ENCODE measurements at places on chromosomes 5 and 9.

- H3K36me3 ChIP-seq: peaks cover 91% of the 10 kb centered on the region
- no peaks in the 10 kb centered on the region for H3K27me3 ChIP-seq
- no peak for ATAC-seq
These were observed 88.2 kb downstream of the PRRT1B start for GRCh38 chr9:131633491-131634031.

- H3K4me1 ChIP-seq: no peaks in the 10 kb centered on the region
- peaks cover 3% of the 10 kb centered on the region for H3K27me3 ChIP-seq
- no peaks in the 10 kb centered on the region for H3K36me3 ChIP-seq
- no peak for ATAC-seq
- no peak overlapping the region for H3K27ac ChIP-seq
These were observed 136.7 kb upstream of the EFNA5 start for GRCh38 chr5:107807431-107807830.

- ATAC-seq: peak; percentile 89
- peak overlapping the region; percentile 99 for H3K27ac ChIP-seq
- peak overlapping the region; percentile 83 for H3K4me3 ChIP-seq
- peaks cover 69% of the 10 kb centered on the region for H3K4me1 ChIP-seq
- H3K27me3 ChIP-seq: no peaks in the 10 kb centered on the region
These were observed 410.1 kb downstream of the MAT2B start for GRCh38 chr5:163915481-163915961.

DNA sequence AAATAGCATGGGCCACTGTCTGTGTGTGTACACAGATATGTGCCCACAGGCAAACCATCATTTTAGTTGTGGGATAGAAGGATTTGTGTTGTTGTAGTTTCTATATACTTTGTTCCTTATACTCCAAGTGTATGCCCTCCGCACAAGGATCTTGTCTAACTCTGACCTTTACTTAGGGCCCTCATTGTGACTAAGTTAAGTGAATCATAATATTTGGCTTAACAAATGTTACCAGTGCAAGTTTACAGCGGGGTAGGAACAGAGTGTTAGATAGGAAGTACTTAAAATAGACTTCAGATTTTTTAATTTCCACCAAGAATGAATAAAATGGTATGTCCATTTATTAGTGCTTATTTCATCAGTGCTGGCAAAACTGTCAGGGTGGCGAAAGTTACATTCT is 29.5 kb upstream of the CYFIP2 start:
- H3K36me3 ChIP-seq: no peaks in the 10 kb centered on the region
- no peak for ATAC-seq
- H3K4me3 ChIP-seq: no peak overlapping the region
- no peaks in the 10 kb centered on the region for H3K27me3 ChIP-seq

DNA sequence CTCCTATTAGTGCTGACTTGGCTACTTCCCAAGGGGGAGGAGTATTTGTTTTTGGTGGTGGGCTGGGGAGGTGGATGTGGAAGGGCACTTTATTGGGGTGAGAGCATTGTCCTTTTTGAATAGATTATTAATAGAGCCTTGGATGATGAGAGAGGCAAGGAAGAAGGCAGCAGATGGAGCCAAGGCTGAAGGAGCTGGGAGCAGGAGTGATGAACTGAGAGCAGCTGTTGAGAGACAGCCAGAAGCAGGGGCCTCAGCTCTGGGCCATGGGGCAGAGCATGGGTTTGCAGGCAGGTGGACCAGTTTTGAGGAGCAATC is 29.6 kb downstream of the RGS3 start:
- H3K4me3 ChIP-seq: no peak overlapping the region
- H3K4me1 ChIP-seq: peaks cover 6% of the 10 kb centered on the region
- H3K27ac ChIP-seq: no peak overlapping the region
- no peaks in the 10 kb centered on the region for H3K27me3 ChIP-seq
- H3K36me3 ChIP-seq: no peaks in the 10 kb centered on the region

- peaks cover 7% of the 10 kb centered on the region for H3K36me3 ChIP-seq
- no peak overlapping the region for H3K27ac ChIP-seq
- H3K4me3 ChIP-seq: no peak overlapping the region
- no peak for ATAC-seq
- no peaks in the 10 kb centered on the region for H3K27me3 ChIP-seq
These were observed 194.5 kb downstream of the ICE1 start for GRCh38 chr5:5617024-5617423.

GRCh38 chr5:101637599-101637998 is 658.5 kb downstream of the SLCO4C1 start:
- H3K27ac ChIP-seq: no peak overlapping the region
- ATAC-seq: no peak
- no peak overlapping the region for H3K4me3 ChIP-seq

GRCh38 chr9:98783518-98784226 is 12.7 kb downstream of the ANKS6 start:
- no peaks in the 10 kb centered on the region for H3K4me1 ChIP-seq
- ATAC-seq: no peak
- no peaks in the 10 kb centered on the region for H3K27me3 ChIP-seq
- no peak overlapping the region for H3K4me3 ChIP-seq
- H3K36me3 ChIP-seq: peaks cover 48% of the 10 kb centered on the region

DNA sequence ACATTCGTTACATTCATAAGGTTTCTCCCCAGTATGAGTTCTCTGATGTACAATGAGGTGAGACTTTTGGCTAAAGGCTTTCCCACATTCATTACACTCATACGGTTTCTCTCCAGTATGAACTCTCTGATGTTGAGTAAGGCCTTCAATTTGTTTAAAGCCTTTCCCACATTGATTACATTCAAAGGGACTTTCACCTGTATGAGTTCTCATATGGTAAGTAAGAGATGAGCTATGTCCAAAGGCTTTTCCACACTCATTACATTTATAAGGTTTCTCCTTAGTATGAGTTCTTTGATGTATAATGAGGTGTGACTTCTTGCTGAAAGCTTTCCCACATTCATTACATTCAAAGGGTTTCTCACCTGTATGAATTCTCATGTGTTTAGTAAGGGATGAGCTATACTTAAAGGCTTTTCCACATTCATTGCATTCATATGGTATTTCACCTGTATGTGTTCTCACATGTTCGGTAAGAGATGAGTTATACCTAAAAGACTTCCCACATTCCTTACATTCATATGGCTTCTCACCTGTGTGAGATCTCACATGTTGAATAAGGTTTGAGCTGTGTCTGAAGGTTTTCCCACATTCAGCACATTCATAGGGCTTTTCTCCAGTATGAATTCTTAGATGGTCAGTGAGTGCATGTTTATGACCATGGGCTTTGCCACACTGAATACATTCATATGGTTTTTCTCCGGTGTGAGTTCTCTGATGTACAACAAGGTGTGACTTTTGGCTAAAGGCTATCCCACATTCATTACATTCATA is 13.5 kb downstream of the ZFP37 start:
- H3K36me3 ChIP-seq: peaks cover 59% of the 10 kb centered on the region
- no peak for ATAC-seq
- no peak overlapping the region for H3K27ac ChIP-seq
- H3K4me3 ChIP-seq: no peak overlapping the region
- no peaks in the 10 kb centered on the region for H3K4me1 ChIP-seq
- no peaks in the 10 kb centered on the region for H3K27me3 ChIP-seq

- no peak overlapping the region for H3K4me3 ChIP-seq
- no peak for ATAC-seq
- H3K27ac ChIP-seq: no peak overlapping the region
- H3K4me1 ChIP-seq: no peaks in the 10 kb centered on the region
- H3K27me3 ChIP-seq: no peaks in the 10 kb centered on the region
These were observed 111.0 kb downstream of the NDUFS4 start for GRCh38 chr5:53671447-53671846.

- H3K4me1 ChIP-seq: no peaks in the 10 kb centered on the region
- no peak overlapping the region for H3K4me3 ChIP-seq
- no peak overlapping the region for H3K27ac ChIP-seq
- no peaks in the 10 kb centered on the region for H3K36me3 ChIP-seq
- no peak for ATAC-seq
- no peaks in the 10 kb centered on the region for H3K27me3 ChIP-seq
These were observed 93.5 kb downstream of the F2RL2 start for GRCh38 chr5:76529464-76530344.

GRCh38 chr5:150642567-150642927 is 2.1 kb downstream of the SYNPO start:
- H3K4me1 ChIP-seq: peaks cover 26% of the 10 kb centered on the region
- no peak overlapping the region for H3K27ac ChIP-seq
- no peak for ATAC-seq
- H3K36me3 ChIP-seq: peaks cover 13% of the 10 kb centered on the region
- H3K4me3 ChIP-seq: no peak overlapping the region

GRCh38 chr5:148120317-148120716 is 48.0 kb upstream of the SPINK14 start:
- H3K27me3 ChIP-seq: no peaks in the 10 kb centered on the region
- no peaks in the 10 kb centered on the region for H3K4me1 ChIP-seq
- H3K36me3 ChIP-seq: no peaks in the 10 kb centered on the region
- ATAC-seq: no peak

- peak overlapping the region; percentile 27 for H3K27ac ChIP-seq
- peak overlapping the region; percentile 79 for H3K4me3 ChIP-seq
- ATAC-seq: no peak
- peaks cover 14% of the 10 kb centered on the region for H3K4me1 ChIP-seq
These were observed 1.4 kb upstream of the CERCAM start for GRCh38 chr9:128419061-128419925.

DNA sequence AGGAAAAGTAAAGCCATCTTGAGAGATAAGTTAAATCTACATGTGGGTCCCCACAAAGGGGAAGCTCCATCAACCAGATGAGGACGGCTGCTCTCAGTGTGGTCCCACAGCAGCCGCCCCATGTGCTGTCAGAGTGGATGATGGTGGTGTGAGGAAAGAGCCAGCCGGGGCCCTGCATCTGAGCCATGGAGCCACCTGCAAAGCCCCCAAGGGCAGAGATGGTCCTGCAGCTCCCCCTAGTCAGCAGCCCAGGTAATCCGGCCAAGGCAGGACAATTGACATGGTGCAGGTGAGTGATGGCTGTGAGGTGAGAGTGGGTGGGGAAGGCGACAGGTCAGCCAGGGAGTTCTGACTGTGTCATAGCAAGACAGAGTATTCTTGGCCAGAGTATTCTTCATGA is 458.8 kb downstream of the ICE1 start:
- no peak overlapping the region for H3K27ac ChIP-seq
- no peak overlapping the region for H3K4me3 ChIP-seq
- peaks cover 5% of the 10 kb centered on the region for H3K36me3 ChIP-seq
- H3K4me1 ChIP-seq: peaks cover 7% of the 10 kb centered on the region
- H3K27me3 ChIP-seq: peaks cover 11% of the 10 kb centered on the region

DNA sequence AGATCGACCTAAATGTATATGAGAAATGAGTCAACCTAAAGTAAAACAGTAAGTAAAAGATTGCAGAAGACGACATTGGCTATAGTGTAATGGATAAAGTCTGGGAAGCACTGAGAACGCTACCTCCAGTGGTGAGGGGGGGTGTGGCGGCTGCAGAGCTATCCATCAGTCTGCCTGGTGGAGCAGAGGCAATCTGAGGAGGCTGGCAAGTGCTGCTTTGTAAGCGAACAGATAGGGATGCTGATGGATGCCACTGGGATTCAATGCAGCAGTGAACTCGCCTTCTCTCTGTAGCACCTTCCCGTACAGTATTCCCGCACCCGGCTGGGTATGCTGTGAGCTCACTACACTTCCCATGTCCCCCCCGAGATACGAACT is 261.5 kb downstream of the NSG2 start:
- H3K4me1 ChIP-seq: peaks cover 5% of the 10 kb centered on the region
- H3K4me3 ChIP-seq: no peak overlapping the region

GRCh38 chr5:10735569-10736276 is 25.3 kb downstream of the DAP start:
- no peaks in the 10 kb centered on the region for H3K27me3 ChIP-seq
- no peak overlapping the region for H3K4me3 ChIP-seq
- peak; percentile 98 for ATAC-seq
- peaks cover 70% of the 10 kb centered on the region for H3K4me1 ChIP-seq
- peak overlapping the region; percentile 82 for H3K27ac ChIP-seq

DNA sequence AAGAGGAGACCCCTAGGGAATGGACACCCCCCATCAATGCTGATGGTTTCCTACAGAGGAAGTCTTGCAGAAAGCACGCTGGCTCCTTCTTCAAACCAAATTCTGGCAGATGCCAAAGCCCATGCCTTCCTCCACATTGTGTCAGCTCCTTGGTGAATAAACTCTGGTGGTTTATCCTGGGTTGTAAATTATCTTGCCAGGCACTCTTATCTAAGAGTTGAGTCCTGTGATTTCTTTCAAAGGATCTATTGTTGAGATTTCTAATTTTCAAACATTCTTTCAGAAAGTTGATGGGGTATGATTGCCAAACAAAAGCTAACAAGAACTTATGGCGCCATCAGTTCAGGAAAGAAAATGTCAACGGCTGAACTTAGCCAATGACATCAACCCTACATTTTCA is 160.4 kb downstream of the NSG2 start:
- no peak overlapping the region for H3K27ac ChIP-seq
- H3K4me1 ChIP-seq: no peaks in the 10 kb centered on the region
- no peak for ATAC-seq
- H3K36me3 ChIP-seq: no peaks in the 10 kb centered on the region
- H3K27me3 ChIP-seq: peaks cover 34% of the 10 kb centered on the region

DNA sequence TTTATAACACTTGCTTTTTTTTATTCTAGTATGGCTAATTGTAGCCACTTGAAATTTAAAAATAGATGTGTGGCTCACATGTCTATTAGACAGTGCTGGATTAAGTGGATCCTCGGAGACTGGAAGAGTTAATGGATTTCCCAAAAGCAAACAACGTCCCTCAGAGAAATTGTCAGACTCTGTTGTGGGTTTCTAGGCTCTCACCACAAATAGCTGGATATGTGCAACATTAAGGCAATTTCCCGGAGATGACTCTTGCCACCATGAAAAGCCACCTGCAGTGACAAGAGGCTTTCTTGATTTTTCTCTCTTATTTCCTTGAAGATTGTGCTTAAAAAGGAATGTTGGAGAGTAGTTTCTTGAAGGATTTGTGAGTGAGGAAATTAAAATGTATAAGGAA is 43.2 kb downstream of the TMEM167A start:
- H3K36me3 ChIP-seq: no peaks in the 10 kb centered on the region
- no peak overlapping the region for H3K4me3 ChIP-seq
- H3K27me3 ChIP-seq: no peaks in the 10 kb centered on the region
- ATAC-seq: no peak
- no peaks in the 10 kb centered on the region for H3K4me1 ChIP-seq

DNA sequence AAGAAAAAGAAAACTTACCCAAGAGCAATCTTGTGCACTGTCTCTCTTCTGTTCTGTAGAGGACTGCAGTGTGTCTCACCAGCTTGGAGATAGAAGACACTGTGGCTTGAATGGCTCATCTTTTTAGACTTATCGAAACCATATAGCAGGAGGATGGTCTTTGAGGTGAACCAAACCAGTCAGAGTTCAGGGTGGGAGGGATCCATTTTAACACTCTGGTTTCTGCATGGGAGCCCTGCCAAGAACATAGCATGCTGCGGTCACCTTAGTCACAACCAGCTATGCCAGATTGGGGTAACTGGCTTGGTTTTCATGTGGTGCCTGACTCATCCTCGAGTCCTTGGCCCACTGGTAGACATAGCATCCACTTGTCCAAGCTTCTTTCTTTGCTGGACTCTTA is 135.1 kb downstream of the PAPPA start:
- H3K36me3 ChIP-seq: no peaks in the 10 kb centered on the region
- H3K4me1 ChIP-seq: no peaks in the 10 kb centered on the region
- H3K27ac ChIP-seq: no peak overlapping the region
- no peak for ATAC-seq
- no peak overlapping the region for H3K4me3 ChIP-seq
- peaks cover 9% of the 10 kb centered on the region for H3K27me3 ChIP-seq

Measured in stimulated activated memory B cell treated with anti-CD40 and anti-IgM and Interleukin-4, amounts not matched to agents 10 μg/mL and 1 μg/mL and 100 μg/mL, for 72 hours (primary cell).